Keratinocyte (primary cell): ENCODE measurements at places on chromosomes 4 and X. TPM values are rescaled to one million over a fixed set of nuclear protein-coding genes. Genes with fewer than 3 reads are reported as not detected.

DNA sequence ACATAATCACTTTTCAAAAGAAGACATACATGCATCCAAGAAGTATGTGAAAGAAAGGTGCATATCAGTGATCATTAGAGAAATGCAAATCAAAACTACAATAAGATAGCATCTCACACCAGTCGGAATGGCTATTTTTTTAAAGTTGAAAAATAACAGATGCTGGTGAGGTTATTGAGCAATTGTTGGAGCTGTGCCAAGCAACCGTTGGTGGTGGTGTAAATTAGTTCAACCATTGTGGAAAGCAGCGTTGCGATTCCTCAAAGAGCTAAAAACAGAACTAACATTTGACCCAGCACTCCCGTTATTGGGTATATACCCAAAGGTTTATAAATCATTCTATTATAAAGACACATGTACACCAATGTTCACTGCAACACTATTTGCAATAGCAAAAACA lies 14.2 kb downstream of the COX7B2 start:
- DNase-seq = no peak

DNA sequence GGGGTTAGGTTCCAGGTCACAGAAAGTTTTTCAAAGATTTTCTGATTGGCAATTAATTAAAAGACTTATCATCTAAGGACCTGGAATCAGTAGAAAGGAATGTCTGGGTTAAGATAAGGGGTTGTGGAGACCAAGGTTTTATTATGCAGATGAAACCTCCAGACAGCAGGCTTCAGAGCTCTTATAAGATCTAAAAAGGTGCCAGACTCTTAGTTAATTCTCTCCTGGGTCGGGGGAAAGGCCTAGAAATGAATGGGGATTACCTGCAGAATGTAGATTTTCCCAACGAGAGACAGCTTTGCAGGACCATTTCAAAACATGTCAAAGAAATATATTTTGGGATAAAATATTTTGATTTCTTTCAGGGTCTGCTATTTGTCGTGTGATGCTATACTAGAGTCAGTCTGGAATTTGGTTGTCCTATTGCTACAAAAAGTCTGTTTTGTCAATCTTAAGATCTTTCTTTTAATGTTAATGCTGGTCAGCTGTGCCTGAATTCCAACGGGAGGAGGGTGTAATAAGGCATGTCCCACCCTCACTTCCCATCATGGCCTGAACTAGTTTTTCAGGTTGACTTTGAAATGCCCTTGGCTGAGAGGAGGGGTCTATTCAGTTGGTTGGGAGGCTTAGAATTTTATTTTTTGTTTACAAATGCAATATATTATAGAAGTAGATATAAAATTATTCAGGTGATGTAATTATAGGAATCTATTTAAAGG lies 15.8 kb downstream of the EGF start:
- no peak for DNase-seq

DNA sequence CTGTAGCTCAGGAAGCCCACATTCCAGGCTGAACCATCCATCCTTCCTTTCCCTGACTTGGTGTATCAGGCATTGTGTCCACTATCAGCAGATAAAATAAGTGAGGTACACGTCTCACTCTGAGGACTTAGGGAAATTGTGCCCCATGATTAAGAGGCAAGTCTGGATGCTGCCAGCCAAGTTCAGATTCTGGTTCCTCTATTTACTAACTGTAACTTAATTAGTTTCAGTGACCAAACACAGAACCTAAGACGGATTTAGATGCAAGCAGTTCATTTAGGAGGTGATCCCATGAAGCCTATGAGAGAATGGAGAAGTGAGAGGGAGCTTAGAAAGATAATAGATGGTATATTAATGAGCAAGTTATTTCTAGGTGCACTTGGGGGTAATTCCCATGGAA lies 56.6 kb upstream of the PACRGL start:
- DNase-seq = no peak

DNA sequence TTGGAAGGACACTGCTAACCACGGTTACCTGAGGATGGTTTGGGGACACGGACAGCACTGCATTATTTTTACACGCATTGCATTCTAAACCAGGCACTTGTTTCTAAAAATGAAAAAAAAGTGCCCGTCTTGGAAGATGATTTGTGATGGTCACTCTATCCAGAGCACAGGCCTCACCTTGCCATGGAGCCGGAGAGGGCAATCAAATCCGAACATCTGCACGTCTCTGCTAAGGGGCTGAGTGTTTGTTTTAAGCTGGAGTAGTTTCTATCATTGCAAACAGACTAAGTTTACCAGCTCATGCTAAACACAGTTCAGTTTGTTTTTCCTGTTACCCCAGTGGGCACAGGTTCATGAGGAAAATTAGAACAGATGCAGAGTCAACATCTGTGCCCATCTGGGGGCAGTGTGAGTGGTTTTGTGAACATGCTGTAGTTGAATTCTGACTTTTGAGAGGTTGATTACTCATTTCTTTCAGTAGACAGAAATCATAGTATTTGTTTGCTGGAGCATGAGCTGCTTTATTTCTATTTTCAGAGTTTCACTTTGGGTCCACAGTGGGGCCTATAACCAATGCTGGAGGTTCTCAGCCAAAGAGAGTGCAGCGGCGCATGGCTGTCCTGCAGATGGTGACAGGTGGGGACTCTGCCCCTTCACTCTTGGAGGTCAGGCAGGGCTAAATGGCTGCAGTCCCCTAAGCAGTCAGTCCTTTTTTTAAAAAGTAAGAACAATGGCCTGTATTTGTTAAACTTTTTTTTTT lies 65.4 kb upstream of the ENPP6 start:
- no peak for DNase-seq

GRCh38 chr4:72557021-72557420 lies 12.0 kb downstream of the ADAMTS3 start:
- DNase-seq = no peak

DNA sequence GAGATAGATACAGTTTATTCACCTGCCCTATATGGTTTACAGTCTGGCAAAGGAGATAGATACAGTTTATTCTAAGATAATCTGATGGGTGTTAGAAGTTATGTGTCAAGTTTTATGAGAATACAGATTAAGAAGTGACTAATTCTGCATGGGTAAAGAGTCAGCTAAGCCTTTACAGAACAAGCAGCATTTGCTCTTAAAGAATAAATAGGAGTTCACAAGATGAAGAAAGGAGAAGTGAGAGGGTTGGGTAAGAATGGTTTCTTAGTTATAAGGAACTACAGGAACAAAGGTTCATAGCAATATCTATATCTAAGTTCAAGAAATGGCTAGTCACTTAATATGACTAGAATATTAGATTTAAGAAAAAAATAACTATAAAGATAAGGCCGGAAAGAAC lies 47.6 kb downstream of the THOC2 start:
- no peak for DNase-seq

GRCh38 chr4:30726090-30726675 lies 6.0 kb downstream of the PCDH7 start:
- no peak for DNase-seq

GRCh38 chrX:123801901-123802300 lies 58.0 kb upstream of the XIAP start:
- no peak for DNase-seq

DNA sequence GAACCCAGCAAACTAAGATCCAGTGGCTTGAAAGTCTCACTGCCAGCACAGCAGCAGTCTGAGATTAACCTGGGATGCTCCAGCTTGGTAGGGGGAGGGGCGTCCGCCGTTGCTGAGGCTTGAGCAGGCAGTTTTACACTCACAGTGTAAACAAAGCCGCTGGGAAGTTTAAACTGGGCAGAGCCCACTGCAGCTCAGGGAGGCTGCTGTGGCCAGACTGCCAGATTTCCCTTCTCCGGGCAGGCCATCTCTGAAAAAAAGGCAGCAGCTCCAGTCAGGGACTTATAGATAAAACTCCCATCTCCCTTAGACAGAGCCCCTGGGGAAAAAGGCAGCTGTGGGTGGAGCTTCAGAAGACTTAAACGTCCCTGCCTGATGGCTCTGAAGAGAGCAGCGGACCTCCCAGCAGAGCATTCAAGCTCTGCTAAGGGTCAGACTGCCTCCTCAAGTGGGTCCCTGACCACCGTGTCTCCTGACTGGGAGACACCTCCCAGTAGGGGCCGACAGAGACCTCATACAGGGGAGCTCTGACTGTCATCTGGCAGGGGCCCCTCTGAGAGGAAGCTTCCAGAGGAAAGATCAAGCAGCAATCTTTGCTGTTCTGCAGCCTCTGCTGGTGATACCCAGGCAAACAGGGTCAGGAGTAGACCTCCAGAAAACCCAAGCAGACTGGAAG lies 45.1 kb upstream of the CDX4 start:
- DNase-seq = no peak

- DNase-seq = no peak
Observed at GRCh38 chrX:71565474-71566041, 12.7 kb upstream of the GCNA start.

DNA sequence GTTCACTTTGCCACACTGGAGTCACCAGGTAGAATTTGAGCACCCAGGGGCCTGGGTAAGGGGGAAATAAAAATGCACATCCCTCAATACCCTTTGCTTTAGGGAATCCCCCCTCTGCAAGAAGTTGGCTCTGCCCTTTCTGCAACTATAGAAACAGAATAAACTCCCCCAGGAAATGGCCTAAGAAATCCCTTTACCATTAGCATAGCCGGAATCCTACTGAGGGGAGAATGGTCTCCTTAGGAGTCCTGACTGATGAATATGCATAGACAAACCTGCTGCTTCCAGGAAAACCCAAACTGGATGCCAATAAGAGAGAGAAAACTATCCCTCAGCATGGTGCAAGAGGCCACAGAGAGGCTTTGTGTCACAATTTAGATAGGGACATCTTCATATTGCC lies 11.0 kb downstream of the EFHC2 start:
- DNase-seq = no peak

DNA sequence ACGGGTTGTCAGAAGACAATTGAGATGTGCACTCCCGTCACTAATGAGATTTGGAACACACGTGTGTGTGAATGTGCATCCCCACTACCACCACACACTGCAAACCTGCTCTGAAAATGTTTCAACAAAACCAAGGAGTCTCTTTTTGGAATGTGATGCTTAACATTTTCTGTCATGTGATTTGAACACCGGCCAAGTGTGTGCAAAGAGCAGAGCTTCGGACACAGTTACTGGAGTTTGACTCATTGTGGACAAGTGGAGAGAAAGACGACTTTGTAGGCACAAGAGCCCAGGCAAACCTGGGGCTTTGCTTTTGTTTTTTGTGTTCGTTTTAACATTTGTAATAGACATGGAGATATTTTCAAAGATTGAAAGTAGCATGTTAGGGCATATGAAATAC lies 49.2 kb downstream of the CCKAR start:
- DNase-seq = no peak

DNA sequence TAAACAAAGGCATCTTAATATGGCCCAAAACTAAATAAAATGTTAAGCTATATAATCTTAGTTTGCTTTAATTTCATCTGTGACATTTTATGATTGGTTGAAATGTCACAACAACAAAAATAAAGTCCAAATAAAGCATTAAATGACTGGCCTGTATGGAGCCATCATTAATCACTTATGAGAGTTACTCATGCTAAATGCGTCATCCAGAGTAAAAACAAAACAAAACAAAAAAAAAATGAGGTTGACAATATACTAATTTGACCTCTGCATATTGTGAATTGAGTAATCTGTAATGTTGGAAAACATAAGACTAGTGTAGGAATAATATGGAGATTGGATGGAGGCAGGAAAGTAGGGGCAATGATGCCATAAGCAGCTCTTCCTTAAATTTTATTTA lies 139.7 kb downstream of the MAPK10 start:
- no peak for DNase-seq

- DNase-seq = no peak
Observed at GRCh38 chrX:120306630-120307029, 4.6 kb downstream of the TMEM255A start.

DNA sequence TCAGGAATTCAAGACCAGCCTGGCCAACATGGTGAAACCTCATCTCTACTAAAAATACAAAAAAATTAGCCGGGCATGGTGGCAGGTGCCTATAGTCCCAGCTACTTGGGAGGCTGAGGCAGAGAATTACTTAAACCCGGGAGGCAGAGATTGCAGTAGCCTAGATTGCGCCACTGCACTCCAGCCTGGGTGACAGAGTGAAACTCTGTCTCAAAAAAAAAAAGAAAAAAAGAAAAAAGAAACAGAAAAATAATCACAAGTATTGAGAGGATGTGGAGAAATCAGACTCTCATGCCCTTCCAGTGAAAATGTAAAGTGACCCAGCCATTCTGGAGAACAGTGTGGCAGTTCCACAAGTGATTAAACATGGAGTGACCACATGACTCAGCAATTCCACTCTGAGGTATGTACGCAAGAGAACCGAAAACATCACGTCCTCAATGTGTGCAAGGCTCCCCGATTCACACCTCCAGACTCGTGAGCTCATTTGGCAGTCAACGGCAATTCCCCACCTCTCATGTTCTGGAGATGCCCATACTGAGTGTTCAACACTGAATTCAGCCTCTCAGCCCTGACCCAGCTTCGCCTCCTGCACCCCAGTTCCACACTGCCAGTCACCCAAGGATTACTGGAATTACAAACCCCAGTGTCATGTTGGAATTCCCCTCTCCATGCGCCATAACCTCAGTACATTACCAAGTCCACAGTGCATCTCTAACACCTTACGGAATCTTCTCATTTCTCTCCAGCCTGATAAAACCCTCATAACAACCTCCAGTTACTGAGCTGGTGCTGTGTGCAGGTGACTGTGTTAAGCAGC lies 21.1 kb downstream of the ACOX3 start:
- no peak for DNase-seq

DNA sequence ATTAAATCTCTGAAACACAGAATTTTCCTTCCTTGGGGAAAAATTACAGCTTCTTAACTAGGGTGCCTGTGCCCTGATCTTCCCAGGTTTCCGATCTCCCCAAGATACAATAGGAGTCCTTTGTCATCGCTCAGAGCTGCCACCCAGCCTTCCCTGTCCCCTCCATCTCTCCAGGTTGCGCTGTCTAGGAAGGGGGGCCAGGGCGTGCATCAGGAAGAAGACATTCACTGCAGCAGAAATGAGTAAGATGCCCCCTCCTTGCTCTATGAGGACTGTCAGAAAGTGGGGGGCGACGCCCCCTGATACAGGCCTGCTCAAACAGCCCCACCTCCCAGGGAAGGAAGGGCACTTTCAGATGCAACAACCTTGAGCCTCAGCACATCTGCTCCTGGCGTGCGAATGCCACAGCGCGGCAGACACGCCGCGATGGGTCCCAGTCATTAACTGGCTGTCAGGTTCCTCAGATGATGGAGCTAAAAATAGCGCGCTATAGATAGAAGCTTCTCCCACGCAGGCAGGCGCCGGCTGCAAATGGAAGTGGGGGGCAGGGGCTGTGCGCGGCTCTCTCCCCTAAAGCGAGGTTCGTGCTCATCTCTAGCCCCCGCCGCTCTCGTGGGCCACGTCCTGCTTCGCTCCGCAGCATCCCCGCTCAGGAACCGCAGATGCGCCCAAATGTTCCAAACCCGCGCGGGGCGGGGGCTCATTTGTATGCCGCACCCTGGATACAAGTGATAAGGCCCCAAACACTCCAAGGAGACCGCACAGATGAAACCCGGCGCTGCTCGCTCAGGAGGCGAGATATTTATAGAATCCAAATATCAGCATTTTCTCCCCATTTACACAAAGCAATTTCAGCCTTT lies 57.6 kb upstream of the LGI2 start:
- DNase-seq = no peak

GRCh38 chrX:137051978-137052642 lies 18.3 kb upstream of the GPR101 start:
- no peak for DNase-seq

The ACE2 gene
- 0.34 to 0.99 TPM (median 0.51 TPM) in 3 replicates for polyA plus RNA-seq

The FGFRL1 gene
- polyA plus RNA-seq = 2.8 to 8.1 TPM (median 4.9 TPM) in 3 replicates

The SPARCL1 gene
- polyA plus RNA-seq = not detected in 3 replicates

The CXCL11 gene
- 0.58 to 1.4 TPM (median 0.93 TPM) in 3 replicates for polyA plus RNA-seq

The HPSE gene
- polyA plus RNA-seq = 1.9 to 5.7 TPM (median 3.4 TPM) in 3 replicates

The RHOH gene
- polyA plus RNA-seq = 0.04 to 0.15 TPM in 2 of 3 replicates, not detected in the other

The ADGRL3 gene
- 0.16 to 0.55 TPM (median 0.18 TPM) in 3 replicates for polyA plus RNA-seq

The RASSF6 gene
- polyA plus RNA-seq = 3.6 to 6.5 TPM (median 4.4 TPM) in 3 replicates

The HCFC1 gene
- polyA plus RNA-seq = 2.7 to 7.0 TPM (median 3.0 TPM) in 3 replicates

The CYTL1 gene
- 0.17 to 0.54 TPM (median 0.30 TPM) in 3 replicates for polyA plus RNA-seq
